Hypothalamus (tissue), 51 donors: ENCODE measurements at places on chromosomes 7 and 10.

GRCh38 chr7:30038196-30038980 is 10.2 kb downstream of the PLEKHA8 start:
- DNase-seq, result no peak

- no peak for DNase-seq
Observed at GRCh38 chr10:28241741-28242399, 61.0 kb downstream of the MPP7 start.

GRCh38 chr7:91565499-91566401 is 301.5 kb downstream of the FZD1 start:
- no peak for DNase-seq

DNA sequence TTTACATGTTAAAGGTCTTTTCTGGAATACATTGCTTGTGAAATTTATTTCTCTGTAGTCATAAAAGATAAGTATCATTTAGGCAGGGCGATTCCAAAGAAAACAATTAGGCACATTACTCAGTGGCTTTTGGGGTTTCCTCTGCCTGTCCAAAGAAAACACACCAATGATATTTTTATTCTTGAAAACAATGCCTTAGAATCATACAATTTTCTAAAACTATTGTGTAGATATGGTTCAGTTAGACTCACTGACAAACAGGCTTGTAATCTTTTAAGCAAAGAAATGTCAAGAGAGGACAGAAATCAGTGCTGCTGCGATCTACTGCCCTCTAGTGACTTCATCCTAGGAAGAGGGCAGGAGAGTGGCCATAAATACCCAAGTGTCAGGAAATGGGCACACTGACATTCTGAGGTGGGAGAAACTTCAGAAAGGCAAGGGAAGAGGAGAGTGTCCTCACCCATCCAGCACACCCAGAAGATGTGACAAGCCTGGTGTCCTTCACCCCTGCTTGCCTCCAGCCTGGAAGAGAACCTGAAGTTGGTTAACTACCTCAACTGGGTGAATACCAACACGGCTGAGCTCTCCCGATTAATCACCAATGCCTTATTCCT is 120.5 kb downstream of the GALNT11 start:
- peak; percentile 7 for DNase-seq

DNA sequence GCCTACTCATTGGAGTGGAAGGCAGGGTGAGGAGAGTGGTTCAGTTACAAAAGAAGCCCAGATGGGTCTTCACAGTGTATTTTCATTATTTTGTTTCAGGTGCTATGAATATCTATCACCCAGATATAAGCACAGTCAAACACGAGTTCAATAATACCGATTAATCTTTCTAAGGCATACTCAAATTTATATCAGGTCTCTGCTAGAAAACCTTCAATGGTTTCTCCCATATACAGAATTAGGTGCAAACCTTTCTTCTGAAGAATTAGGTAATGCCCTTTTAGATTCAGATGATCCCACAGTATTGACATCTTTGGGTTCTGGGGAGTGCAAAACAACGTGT is 14.7 kb upstream of the HPS1 start:
- DNase-seq, result no peak

- no peak for DNase-seq
Observed at GRCh38 chr7:136919820-136920219, 51.4 kb downstream of the CHRM2 start.

GRCh38 chr7:68393051-68393450 is 1205.2 kb upstream of the AUTS2 start:
- no peak for DNase-seq

DNA sequence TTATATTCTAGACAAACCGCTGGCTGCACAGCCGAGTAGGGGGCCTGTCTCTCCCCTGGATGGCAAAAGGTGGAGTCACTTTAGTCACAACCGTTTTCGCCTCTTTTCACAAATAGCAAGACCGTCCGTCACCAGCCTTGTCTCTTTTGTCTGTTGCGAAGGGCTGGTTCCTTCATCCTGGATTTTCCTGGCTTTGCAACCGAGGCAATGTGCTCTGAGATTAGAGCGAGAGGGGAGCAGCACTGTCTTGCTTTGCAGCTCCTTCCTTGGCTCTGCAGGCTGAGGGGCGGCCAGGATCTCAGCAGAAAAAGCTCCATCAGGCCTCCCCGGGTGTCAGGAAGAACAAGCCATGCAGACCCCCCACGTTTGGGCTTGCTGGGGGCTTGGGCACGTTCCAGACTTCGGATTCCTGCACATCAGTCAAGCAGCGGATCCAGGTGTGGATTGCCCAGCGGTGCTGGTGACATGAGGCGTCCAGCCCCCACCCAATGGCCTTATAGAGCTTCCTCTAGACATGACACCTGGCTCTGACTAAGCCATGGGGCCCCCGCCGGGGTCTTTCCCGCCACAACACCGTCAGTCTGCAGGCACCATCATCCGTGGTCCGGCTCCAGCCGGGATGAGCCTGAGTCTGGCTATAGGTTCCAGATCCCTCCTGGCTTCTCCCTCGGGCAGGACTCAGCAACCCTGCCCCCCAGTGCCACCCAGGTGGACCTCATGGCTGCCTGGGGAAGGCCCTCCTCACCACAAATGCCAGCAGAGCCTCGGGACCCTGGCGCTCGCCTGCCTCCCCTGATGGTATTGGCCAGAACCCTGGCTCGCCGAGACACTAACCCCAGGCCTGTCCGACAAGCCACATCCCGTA is 467.6 kb upstream of the FOXK1 start:
- DNase-seq, result no peak

DNA sequence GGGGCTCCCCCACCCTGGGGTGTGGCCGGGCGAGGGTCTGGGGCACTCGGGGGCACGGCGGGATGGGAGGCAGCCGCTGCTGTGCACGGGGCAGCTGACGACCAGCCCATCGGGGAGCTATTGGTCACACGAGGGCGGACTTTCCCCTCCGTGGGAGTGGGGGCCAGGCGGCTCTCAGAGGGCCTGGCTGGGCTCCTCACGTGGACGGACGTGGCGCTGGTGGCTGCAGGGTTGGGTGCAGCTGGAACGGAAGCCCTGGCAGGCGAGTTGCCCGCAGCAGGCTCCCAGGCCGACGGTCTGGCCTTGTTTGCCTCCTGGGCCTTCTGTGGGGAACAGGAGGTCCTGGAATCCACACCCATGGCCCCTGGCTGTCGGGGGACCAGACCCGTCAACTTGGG is 14.3 kb downstream of the MICALL2 start:
- DNase-seq, result no peak

- no peak for DNase-seq
Observed at GRCh38 chr10:4183761-4184261, 398.8 kb upstream of the KLF6 start.

DNA sequence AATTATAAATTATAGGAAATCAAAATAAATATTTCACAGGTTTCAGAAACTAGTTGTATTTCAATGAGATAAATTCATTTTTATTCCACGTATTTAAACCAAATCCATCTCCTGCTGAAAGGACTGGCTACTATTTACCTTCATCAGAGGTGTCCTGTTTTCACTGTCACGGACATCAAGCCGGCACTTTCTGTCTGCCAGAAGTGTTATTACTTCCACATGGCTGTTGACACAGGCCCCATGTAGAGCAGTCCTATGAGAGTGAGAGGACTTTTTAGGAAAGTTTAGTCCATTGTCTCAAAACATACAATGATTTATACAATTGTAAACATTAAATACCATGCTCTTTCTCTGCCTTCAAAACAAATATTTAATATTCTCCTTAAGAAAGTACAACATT is 100.4 kb upstream of the ACBD5 start:
- no peak for DNase-seq

DNA sequence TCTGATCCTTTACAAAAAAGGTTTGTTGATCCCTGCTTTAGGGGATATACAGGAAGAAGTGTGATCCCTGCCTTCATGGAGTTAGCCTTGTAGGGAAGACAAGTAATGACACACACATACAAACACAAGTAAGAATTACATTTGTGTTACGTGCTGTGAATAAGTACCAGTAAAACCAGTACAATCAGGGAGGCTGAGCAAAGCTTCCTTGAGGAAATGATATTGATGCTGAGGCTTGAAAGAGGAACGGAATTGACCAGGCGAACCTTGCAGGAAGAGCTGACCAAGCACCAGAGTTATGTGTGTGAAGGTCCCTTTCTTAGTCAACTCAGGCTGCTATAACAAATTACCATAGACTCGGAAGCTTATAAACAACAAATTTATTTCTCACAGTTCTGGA is 83.6 kb upstream of the CACUL1 start:
- DNase-seq, result no peak

- DNase-seq, result no peak
Observed at GRCh38 chr10:49465736-49466135, 69.8 kb upstream of the DRGX start.

GRCh38 chr7:24729365-24730017 is 27.8 kb downstream of the GSDME start:
- DNase-seq, result no peak

GRCh38 chr7:157270060-157270444 is 66.8 kb upstream of the DNAJB6 start:
- DNase-seq, result no peak

DNA sequence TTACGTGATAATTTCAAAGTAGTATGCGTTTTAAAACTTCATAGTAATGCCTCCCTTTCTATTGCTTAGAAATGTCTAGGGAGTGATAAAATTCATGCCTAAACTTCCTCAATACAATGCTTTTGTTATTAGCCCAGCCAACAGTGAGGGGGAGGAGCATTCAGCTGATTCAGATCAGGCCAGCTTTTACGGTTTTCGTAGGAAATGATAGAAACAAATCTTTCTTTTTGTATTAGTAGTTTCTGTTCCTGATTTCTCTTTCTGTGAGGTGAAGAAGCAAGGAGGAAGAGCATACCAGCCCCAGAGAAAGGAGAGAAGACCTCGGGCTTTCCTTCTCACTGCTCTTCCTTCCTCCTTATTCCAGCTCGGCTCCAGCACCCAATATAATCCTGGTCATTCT is 35.2 kb upstream of the ITPRID1 start:
- DNase-seq, result no peak

DNA sequence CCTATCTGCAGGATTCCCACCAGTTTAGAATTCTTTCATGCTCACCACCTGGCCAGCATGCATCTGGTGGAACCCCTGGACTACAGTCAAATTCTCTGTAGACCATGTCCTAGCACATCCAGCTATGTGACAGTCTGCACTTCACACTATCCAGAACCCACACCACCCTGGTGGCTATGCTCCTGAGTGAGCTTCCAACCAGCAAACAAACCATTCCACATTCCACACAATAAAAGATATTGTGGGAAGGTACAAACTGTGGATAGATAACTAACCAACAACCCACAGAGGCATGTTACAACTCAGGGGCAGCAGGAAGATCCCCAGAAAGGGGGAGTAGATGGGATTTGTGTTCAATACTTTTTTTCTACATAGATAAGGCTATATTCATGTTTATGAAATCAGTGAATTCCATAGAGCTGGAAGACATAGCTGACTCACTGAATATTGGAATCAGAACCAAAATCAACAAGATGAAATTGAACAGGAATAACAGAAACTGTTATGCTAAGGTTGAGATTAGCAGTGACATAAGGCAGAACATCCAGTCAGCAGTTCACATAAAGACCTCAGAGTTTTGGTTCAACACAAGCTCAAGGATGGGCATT is 72.5 kb downstream of the LRRC17 start:
- no peak for DNase-seq

GRCh38 chr10:97499561-97500296 is 1.0 kb downstream of the UBTD1 start:
- DNase-seq, result no peak

GRCh38 chr7:135466442-135467206 is 43.3 kb downstream of the CNOT4 start:
- no peak for DNase-seq

GRCh38 chr7:142760071-142760642 is 10.6 kb upstream of the PRSS2 start:
- DNase-seq, result no peak

DNA sequence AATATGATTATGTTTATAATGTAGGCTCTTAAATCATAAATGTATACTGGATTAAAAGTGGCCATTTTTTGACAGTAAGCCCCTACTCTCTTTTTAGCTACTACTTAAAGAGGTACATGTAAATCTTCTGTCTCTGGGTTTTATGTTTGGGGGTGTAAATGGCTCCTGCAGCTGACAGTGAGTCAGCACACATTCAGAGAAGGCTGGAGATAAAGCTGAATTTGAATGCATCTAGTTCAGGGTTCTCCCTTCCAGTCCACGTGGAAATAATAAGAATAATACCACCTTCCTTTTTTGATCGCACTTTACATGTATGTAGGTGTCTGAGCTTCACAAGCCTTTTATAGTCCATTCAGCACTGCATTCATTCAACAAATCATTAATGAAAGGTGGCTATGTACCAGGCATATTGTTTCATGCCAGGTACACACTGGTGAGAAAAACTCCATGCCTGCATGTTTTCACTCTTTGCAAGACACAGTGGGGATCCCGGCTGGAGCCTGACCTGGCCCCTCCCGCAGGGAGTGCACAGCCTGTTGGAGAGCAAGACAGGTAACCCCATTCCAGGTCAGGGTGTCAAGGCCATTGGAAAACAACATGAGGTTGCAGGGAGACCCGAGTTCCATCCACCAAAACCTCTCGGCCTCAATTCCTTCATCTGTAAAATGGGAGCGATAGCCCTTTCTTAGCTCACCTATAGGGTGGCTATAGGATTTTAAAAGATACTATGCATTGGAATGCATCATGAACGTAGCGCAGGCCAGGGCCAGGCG is 107.5 kb upstream of the ANLN start:
- DNase-seq, result no peak

- no peak for DNase-seq
Observed at GRCh38 chr7:28847681-28848080, 110.4 kb downstream of the TRIL start.

GRCh38 chr10:37436357-37436756 is 311.0 kb downstream of the ANKRD30A start:
- no peak for DNase-seq

GRCh38 chr7:130372402-130373165 is 7.7 kb upstream of the CPA1 start:
- no peak for DNase-seq

DNA sequence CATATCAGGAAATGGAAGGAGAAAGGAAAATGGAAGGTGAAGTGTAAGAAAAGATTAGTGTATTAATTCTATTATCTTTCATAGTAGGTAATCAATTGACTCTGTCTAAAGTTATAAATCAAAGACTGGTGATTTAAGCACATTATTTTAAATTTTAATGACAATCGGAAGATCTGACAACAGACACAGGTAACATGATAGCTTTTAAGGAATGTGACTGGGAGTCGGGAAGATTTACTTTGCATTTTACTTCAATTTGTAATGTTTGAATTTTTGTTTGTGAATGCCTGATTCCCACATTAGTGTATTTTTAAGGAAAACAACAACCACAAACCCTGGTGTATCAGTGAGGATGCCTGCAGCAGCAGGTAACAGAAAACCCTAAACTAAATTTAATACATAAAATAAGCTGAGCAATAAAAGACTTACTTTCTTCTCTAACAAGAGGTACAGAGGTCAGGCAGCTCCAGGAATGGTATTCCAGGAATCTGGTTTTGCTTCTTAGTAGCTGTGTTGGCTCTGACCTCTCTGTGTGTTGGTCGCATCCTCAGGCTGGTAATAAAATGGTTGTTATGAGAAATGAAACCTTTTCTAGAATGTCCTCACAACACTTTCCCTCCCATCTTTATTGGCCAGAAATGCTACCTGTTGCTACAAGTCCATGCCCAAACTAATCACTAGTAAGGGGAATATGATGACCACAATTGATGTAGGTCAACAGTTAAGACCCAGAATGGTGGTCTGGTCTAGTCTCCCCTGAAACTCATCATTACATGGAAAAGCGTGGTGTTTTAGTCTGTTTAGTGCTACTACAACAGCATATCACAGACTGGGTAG is 12.2 kb downstream of the DNAJB9 start:
- DNase-seq, result no peak
